HEK293T (cell line): ENCODE measurements at places on chromosomes 13 and 19.

- DNase-seq: no peak
These were observed 3.7 kb downstream of the GGACT start for GRCh38 chr13:100584896-100585295.

- peak; percentile 15 for DNase-seq
These were observed 172.7 kb upstream of the RNF113B start for GRCh38 chr13:98349731-98350305.

- DNase-seq: peak; percentile 93
These were observed 9.5 kb downstream of the GPX4 start for GRCh38 chr19:1113030-1113985.

DNA sequence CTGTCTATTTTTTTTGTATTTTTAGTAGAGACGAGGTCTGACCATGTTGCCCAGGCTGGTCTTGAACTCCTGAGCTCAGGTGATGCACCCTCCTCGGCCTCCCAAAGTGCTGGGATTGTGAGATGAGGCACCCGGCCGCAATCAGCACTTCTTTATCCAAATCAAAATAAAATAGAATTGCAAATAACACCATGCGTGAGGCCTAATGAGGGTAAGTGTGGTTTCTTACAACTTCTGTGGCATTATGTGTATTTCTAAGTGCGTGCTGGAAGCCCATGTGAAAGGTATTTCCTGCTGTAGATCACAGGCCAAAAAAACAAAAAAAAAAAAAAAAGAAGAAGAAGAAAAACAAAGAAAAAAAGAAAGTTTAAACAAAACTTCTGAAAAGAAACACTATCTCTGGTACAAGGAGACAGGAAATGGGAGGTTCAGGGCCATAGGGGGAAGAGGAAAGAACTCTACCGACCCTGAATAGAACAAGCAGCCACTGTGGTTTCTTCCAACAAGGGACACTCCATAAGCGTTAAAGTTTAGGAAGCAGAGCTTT lies 3.0 kb upstream of the GRAMD1A start:
- DNase-seq: no peak

- DNase-seq: no peak
These were observed 18.4 kb downstream of the NFIX start for GRCh38 chr19:13013649-13014048.

GRCh38 chr13:98377635-98378378 lies 199.1 kb downstream of the STK24 start:
- DNase-seq: no peak

GRCh38 chr19:46210669-46211068 lies 18.9 kb upstream of the IGFL1 start:
- no peak for DNase-seq

DNA sequence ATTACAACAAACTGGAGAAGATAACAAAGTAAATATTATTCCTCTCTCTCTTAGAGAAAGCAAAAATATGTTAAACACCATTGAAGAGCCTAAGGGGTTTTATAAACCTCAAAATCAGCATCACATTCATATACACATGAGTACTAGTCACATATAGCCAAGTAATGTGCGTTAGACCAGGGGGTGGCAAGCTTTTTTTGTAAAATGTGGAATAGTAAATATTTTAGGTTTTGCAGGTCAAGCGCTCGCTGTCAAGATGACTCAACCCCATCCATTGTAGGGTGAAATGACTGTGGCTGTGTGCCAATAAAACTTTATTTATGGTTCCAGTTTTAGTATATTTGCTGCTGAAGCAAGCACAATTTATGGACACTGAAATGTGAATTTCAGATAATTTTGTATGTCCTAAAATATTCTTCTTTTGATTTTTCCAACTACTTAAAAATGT lies 21.7 kb downstream of the RFX2 start:
- no peak for DNase-seq

DNA sequence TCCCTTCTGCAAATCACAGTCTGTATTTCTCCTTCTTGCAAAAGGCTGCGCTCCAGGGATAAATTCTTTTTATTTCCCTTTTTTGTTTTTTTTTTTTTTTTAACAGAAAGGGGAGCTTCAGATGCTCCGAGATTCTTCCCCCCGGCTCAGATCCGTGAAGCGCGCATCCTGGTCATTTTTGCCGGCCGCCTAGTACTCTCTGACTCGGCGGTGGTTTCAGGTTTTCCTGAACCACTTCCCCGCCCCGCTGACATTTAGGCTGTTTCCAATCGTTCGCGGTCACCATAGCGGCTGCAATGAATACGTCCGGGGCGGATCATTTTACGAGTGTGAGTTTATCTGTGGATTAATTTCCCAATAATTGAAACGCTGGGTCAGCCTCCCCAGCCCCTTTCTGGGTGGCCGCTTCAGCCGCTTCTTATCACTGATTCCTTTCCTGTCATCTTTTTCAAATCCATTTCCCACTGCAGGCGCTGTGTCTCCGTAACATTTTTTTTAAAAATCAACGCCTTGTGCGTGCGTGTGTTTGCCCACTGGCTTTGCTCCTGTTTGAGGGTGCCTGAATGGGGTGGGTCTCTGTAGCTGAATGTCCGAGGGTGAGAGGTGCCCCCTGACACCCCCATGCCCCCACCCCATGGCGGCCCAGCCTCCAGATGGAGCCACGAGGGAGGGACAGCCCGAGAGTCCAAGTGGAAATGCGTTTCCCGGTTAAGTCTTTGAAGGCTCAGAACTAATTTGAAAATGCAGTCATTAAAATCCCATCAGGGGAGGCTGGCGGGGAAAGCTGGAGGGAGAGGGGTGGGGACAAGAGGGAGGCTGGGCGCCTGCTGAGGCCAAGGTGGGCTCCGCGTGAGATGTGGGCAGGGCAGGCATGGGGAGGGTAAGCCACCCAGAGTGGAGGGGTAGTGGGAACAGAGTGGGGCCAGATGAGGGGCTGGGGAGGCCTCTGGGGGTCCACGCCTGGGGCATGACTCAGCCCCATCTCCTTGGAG lies 10.6 kb downstream of the ONECUT3 start:
- DNase-seq: no peak

GRCh38 chr19:20171285-20171684 lies 4.3 kb downstream of the ZNF486 start:
- DNase-seq: no peak

GRCh38 chr13:99429670-99430069 lies 71.6 kb upstream of the TM9SF2 start:
- no peak for DNase-seq

- DNase-seq: no peak
These were observed 1.6 kb downstream of the HCN2 start for GRCh38 chr19:591099-591958.

GRCh38 chr19:7246601-7247000 lies 47.6 kb downstream of the INSR start:
- no peak for DNase-seq

GRCh38 chr19:1848399-1849131 lies at the start of gene REXO1:
Gene REXO1 (minus strand): TSS chr19:1848483. CDS start chr19:1848358, 125 bp downstream.
- peak; percentile 84 for DNase-seq

DNA sequence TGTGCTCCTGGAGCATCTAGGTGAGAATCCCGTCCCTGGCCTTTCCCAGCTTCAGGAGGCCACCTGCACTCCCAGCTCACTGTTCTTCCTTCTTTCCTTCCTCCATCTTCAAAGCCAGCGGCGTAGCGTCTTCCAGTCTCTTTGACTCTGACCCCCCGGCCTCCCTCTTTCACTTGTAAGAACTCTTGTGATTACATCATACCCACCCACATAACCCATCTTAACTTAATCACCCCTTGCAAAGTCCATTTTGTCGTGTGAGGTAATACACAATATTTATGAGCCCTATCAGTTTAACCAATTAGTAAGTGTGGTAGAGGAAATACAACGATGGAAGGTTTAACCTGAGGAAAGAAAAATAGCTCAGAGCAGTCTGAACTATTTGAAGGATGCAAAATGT lies 4.6 kb upstream of the CDC16 start:
- no peak for DNase-seq

DNA sequence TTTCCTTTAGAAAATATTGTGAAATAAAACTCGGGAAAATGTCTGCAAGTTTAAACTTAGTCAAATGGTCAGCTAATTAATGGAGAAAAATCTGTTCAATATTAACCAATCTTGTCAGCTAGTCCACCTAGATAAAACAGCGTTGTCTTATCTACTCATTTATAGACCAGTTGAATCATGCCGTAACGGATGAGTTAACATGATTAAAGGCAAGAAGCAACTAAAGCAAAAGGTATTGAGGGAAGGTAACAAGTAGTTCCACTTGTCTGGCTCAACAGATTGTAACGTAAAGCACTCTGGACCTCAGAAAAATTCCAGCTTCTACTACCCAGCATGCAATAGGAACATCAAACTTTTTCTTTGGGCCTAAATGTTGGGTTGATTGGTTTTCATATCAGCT lies 958.2 kb downstream of the DIAPH3 start:
- no peak for DNase-seq

GRCh38 chr19:37114001-37114400 lies 35.8 kb downstream of the ZNF420 start:
- DNase-seq: no peak

- DNase-seq: no peak
These were observed 50.4 kb downstream of the GPR12 start for GRCh38 chr13:26710166-26710565.

DNA sequence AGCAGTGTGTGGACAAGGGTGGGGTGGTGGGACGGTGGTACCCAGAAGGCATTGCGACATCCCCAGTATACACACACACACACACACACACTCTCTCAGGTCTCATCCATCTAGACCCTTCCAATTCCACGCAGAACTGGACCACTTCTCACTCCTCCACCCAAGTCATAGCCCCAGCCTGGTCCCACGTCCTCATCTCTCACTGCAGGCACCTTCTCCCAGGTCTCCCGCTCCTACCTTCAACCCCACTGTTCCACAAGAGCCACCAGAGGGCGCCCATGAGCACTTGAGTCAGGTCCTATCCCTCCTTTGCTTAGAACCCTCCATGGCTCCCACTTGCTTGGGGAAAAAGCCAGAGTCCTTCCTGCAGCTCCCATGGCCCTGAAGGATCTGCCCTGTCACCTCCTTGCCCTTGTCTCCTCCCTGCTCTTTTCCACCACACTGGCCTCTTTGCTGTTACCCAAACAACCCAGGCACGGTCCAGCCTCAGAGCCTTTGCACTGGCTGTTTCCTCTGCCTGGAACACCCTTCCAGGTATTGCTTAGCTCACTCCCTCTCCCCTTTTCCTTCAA lies 62.6 kb downstream of the IER2 start:
- DNase-seq: peak; percentile 75

DNA sequence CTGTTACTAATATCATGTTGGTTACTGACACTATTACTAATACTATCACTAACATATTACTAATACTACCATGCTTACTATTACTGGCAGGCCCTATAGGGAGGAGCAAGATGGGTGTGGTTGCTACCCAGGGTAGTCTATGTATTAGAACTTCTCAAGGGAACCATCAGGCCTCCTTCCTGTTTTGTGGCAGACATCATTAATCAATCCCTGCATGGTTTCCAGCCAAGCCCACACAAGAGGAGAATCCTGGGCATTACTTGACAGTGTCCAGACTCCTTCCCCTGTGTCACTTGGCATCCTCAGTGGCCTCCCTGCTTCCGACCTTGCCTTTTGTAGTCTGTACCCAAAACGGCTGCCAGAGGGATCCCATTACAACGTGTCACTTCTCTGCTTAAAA lies 8.9 kb downstream of the HAS1 start:
- DNase-seq: no peak

DNA sequence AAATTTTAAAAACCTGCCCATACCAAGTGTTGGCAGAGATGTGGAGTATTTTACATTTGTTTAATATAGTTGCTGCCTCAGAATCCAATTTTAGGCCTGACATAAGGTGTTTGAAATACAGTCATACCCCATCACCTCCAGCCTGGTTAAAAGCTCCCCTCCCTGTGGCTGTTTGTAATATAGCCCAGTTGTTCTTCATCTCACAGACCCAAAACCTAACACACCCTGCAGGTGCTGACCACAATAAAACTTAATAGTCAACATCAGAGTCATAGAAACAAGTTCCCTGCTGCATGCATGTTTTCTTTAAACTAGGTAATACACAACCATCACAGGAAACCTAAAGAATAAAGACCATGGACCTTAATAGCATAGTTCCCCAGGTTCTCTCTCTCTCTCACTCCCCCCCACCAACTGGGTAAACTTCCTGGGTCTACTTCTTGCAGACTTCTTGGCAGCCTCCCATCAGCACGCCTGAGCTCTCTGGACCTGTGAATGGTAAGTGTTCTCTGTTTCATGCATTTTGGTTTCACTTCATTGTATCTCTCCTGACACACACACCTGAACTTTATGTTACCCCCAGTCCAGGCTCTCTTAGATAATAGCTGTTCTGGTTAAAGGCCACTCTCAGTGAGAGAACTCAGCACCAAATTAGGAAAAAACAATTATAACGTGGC lies 1369.9 kb downstream of the EFNB2 start:
- DNase-seq: no peak

DNA sequence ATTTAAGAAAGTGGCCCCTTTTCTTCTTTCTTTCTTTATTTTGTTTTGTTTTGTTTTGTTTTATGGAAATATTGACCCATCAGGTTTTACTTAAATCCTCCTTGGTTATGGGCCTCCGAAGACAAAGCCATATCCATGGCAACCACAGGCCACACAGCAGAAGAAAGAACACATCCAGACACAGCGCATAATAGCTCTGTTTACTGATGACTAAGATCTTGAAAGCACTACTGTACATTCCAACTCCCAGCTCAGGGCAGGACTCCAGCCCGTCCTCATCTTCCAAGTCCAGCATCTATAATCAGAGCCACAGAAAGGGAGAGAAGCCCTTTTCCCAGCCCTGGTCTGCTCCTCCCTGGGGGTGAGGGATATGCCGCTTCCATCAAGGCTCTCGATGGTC lies 84.3 kb downstream of the NUFIP1 start:
- DNase-seq: no peak

- no peak for DNase-seq
These were observed 1.8 kb downstream of the KLF16 start for GRCh38 chr19:1861599-1862031.

GRCh38 chr13:85618521-85618920 lies 180.7 kb downstream of the SLITRK6 start:
- DNase-seq: no peak

DNA sequence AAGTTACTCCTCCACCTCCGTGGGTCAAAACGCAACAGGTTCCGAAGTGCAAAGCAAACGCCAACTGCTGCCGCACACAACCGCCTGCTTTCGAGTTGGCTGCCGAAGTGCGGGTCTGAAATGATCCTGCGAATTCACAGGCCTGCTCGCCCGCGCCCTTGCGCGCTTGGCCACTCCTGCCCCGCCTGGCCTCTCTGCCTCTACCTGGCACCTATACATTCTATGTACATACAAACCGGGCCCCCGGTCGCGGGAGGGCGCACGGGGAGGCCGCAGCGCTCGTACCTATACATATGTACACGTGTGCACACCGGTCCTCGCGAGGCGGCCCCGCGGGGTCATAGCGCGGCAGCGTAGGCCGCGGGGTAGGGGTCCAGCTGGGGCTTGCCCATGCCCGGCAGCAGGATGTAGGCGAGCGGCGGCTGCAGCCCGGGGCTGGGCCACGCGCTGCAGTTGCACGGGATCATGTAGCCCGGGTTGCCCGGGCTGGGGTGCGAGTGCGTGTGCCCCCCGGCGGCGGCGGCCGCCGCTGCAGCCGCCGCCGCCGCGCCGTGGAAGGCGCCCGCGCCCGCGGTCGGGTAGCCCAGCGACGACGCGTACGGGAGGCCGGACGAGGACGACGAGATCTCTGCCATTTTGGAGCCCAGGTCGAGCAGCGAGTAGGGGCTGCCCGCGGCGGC lies 1.3 kb downstream of the SOX21 start:
- peak; percentile 89 for DNase-seq

- DNase-seq: no peak
These were observed 17.8 kb downstream of the POU2F2 start for GRCh38 chr19:42114412-42114811.

GRCh38 chr13:49580980-49581680 lies 4.2 kb downstream of the RCBTB1 start:
- DNase-seq: no peak

- peak; percentile 57 for DNase-seq
These were observed 230.2 kb downstream of the TDRD3 start for GRCh38 chr13:60627071-60627686.

- DNase-seq: peak; percentile 25
These were observed 42.9 kb upstream of the ZNF14 start for GRCh38 chr19:19775891-19776205.
